ENCODE measurements at places on chromosomes 7 and 10.

DNA sequence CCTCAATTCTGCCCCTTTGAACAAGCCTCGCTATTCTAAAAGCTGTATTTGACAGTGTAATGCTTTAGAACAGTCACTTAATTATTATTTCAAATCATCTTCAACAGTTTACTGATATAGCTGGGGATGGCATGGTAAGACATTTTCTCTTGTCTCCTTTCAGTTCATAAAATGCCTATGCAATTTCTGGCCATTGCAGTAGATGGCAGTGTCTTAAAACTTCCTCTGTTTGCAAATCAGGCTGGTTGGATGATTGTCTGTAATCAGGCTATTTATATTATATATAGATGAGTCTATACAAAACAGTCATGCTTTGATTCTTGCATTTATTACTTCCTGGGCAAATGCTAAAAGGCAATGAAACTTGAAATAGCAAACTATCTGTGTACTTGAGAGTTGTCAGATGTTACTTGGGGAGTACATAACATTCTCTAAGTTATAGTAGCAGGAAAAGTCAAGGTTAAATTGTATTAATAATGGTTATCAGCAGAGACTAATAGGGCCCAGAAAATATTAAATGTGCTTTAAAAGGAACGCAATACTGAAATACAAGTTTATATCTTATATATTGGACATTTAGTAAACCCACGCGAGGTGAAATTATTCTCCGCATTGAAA is 55.5 kb upstream of the LHFPL3 start:
- DNase-seq, result no peak

- DNase-seq, result no peak
Measured at GRCh38 chr7:155971180-155971770, 159.0 kb upstream of the SHH start.

- DNase-seq, result no peak
Measured at GRCh38 chr7:44430054-44430453, 60.4 kb downstream of the NUDCD3 start.

- no peak for DNase-seq
Measured at GRCh38 chr7:140218656-140219055, 41.9 kb upstream of the KDM7A start.

- DNase-seq, result no peak
Measured at GRCh38 chr7:40047661-40048060, 86.8 kb downstream of the MPLKIP start.

DNA sequence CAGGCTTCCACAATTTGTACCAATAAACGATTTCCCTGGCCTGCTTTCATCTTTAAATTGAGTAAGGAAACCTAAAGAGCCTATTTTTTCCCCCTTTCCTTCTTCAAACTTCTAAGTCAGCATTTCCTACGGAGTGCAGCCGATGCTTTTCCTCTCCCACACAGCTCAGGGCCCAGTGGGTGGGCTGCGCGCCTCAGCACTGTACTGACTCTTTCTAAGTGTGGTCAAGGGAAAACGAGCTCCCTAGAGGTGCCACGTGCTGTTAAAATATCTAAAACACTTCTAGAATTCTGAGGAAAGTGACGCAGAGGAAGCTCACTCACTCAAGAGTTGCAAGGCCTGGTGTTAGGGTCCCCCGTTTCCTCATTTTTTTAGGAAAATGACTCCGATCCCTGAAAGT is 29.0 kb downstream of the STEAP1B start:
- DNase-seq, result no peak

DNA sequence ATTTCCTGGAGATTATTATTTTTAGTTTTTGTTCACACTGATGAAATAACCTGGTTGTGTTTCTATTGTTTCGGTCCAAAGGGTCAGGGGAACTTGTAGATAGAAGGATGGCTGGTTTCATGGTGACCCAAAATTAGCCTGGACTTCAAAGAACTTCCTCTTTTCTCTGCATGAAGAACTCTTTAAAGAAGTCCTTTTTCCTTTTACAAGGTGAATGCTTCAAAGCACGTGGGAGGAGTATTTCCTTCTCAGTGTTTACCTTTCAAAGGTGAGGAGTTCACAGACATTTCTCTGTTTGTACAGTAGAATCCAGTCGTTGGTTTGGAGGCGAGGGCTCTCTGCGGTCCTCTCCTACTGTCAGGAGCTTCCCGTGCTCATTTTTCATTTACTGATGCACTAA is 561.7 kb downstream of the GATA3 start:
- no peak for DNase-seq

DNA sequence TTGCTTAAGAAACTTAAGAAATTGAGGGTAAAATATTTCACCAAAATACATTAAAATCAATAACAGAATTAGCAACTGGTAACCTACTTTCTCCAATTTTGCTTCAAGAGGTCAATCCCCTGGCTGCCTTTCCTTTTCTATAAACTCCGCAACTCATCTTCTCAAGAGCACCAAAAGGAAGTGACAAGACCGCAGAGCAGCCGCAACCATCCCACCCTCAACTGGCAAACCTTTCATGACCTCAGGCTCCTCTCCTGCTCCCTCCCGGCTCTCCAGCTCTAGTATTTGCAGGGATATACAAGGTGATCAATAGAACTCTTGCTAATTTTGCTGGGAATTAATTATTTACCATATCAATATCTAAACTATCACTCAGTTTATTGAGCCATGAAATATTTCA is 88.9 kb downstream of the ATE1 start:
- no peak for DNase-seq

- no peak for DNase-seq
Measured at GRCh38 chr10:100894589-100895294, 18.0 kb upstream of the SLF2 start.

DNA sequence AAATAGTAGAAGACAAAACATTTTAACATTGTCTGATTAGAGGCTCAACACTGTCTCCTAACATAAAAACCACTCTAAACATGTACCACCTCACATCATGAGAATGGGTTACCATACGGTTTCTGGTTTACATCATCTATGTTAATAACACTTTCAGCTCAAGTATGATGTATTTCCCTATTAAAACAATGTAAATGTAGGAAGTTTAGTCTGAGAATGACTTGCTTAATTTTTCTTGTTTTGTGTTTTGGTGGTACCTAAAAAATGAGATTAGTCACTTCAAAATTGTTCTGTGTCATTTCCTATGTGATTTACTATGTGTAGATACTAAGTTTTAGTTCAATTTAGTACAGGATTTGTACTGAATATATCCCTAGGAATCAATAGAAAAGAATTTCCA is 195.8 kb upstream of the SEMA3C start:
- DNase-seq, result no peak

DNA sequence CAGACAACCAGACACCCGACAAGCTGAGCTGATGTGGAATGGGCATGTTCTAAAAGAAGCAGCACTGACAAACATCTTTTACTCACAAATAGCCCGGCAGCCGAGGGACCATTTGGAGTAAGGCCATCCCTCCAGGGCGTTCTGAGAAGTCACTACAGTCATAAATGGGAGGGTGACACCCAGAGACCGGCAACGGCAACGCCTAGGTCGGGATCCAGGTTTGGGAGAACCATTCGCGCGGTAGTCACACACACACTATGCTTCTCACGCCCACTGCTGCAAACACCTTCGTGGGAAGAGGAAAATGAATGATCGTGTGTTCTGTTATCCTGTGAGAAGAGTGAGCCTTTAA is 9.8 kb downstream of the TNS3 start:
- no peak for DNase-seq

DNA sequence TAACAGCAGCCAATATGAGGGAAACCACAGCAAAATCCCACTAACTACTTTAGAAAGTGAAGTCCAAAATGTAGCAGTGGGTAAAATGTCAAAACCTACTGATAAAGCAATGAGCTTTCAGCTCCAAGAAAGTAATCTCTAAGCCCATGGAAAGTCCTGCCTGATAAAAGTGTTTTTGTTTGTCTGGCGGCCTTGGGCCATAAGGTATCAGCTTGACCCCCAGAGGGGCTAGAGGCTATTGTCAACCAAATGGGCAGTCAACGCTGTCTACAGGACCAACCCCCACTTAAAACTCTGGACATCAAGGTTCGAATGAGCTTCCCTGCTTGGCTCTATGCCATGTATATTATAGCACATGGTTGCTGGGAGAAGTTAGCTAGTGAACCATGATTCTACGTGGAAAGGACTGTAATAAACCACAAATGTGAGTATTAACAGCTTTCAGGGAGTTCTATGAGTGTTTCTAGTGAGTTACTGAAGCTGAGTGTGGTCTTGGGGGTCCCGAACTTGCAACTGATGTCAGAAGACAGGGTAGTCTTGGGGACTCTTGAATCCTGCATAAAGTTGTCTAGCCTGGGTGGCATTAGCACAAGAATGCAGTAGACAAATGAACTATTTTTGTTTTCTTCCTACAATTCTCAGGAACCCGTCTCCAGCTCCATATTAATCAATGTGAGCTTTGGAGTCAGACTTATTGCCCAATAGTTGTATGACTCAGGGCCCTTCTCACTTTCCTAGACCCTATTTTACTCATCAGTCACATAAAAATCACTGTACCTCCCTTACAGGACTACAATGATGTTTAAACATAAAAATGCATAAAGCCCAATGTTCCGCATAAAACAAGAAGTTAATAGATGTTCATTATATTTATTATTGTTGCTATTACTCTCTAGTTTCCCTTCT is 164.9 kb downstream of the DGKI start:
- no peak for DNase-seq

DNA sequence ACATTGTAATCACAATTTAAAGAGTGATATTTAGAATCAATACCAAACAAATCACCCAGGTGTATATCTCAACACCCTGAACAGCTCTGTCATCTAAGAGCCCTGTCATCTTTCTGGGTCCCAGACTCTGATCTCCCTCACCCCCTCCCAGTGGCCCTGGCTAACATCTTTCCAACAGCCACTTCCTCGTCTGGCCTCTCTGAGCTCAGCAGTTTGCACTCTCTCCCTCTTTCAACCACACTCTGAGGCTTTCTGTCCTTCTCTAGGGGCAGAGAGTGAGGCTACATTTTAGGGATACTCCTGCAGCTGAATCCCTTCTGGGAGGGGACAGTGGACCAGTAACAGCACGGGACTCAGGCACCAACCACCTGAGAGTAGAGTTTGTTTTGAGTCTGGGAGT is 17.1 kb upstream of the PRRT4 start:
- DNase-seq, result peak; percentile 23

DNA sequence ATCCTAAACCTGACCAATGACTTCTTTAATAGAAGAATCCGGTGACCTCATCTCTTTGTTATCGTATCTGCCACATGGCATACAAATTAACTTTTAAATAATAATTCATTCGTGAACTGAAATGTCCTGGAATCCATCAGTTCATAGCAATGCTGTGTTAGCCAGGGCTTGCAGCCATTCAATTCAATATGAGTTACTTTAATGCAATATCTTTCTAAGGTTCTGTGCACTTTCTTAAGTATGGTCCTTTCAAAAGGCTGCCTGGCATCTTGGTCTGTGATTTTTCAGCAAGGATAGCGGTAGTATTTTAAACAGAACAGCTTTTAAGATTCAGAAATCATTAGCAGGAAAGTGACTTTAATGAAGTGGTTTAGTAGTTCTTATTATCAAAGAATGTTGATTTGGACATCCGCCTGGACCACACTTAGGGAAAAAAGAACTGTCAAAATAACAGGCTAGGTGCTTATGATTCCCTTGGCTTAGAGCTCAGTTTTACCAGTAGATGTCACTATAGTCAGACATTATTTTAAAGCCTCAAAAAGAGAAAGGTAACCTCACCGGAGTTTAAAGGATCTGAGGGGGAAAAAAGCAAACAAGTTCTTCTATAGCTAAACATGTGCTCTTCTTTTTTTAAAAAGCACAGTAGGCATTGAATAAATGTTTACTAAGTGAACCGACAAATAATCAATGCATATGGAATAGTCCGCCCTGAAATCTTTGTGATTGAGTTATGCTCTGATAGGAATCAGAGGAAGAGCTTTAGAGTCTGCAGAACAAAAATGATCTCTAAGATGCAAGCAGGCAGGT is 22.7 kb downstream of the SLC35G1 start:
- no peak for DNase-seq

- no peak for DNase-seq
Measured at GRCh38 chr10:16952080-16952479, 134.9 kb upstream of the RSU1 start.

DNA sequence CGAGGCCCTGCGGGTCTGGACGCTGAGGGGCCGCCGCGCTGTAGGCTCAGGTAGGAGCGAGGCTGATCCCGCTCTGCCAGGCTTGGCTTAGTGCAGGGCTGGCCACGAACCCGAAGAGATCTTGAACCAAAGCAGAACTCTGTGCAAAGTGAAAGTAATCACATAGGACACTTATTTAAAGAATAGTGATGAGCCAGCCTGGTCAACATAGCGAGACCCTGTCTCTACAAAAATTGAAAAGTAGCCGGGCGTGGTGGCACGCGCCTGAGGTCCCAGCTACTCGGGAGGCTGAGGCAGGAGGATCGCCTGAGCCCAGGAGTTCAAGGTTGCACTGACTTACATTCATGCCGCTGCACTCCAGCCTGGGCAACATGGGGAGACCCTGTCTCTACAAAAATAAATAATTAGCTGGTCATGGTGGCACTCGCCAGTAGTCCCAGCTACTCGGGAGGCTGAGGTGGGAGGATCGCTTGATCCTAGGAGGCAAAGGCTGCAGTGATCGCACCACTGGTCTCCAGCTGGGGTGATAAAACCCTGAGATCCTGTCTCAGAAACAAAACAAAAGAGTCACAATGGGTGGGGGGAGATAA is 541 bp downstream of the ZSCAN25 start:
- no peak for DNase-seq

GRCh38 chr7:130430841-130431666 is 9.8 kb downstream of the CEP41 start:
- DNase-seq, result peak; percentile 73

DNA sequence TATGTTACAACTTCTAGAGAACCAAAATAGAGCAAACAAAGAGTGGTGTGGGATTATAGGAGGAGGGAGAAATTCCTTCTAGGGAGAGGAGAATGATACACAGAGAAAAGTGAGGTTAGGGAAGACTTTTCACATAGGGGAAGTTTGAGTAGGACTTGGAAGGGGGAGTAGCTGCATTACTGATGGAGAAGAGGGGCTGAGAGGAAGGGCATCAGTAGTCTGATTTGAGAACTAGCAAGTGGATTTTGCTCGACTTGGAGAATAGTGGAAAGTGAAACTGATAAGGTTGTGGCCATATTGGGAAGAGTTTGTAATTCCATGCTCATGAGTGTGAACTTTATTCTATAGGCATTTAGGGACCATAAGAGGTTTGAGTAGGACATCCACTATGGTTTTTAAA is 6.1 kb downstream of the NRF1 start:
- DNase-seq, result no peak

DNA sequence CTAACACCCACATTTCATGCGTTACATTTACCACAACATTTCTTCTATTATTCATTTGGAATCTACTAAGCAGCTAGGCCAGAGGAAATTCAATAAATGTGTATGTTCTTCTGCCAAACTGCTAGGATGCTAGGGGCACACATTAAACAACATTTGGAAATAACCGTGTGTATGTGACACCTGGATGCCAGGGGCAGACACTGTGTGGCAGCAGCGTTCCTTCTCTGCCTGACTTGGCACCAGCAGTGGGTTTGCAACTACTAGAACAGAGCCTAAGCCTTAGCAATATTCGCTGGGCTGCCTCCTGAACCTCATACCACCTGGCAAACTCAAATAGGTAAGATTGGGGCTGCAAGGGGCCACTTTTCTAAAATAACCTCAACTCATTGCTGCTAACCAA is 182.1 kb downstream of the CHCHD3 start:
- no peak for DNase-seq
